ENCODE measurements at places on chromosomes 6 and 20.

- no peak for DNase-seq
Measured at GRCh38 chr6:74596588-74596987, 609.3 kb downstream of the COL12A1 start.

DNA sequence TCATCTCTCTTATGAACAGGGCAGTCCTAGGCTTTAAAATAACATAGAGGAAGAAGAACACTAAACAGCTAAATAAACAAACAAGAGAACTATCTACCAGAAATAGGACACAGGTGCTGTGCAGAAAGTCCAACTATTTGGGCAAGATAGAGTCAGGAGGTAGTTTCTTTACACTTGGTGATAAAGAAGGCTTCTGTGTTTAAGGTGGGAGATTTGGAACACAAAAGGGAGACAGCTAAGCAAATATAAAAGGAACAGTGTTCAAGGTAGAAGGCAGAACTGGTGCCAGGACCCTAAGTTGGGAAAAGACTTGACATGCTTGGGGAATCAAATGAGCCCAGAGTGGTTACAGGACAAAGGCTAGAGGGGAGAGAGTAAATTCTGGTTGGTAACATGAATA lies 110.5 kb downstream of the MANEA start:
- DNase-seq = no peak

- no peak for DNase-seq
Measured at GRCh38 chr20:3227506-3227905, 11.5 kb downstream of the SLC4A11 start.

DNA sequence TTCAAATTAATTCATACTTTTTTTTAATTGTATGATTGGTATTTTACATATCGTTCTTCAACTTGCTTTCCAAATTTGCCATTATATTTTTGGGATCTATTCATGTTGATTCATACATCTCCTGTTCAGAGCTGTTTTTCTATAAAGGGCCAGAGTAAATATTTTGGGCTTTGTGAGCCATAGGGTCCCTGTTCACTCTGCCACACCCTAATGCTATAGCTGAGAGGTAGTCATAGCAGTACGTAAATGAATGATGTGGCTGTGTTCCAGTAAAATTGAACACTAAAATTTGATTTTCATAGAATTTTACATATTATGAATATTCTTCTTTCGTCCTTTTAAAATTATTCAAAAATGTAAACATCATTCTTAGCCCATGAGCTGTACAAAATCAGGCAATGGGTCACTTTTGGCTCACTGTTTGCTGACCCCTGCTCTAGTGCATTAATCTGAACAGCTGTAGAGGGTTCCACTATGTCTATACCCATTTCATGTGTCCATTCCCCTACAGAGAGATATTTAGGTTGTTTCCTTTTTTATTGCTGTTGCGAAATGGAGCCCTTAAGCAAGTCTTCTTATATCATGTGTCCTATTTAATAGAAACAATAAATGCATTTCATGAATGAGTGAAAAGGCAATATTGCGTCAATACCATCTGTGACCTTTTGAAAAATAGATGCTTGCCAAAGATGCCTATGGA lies 136.4 kb upstream of the SALL4 start:
- no peak for DNase-seq

DNA sequence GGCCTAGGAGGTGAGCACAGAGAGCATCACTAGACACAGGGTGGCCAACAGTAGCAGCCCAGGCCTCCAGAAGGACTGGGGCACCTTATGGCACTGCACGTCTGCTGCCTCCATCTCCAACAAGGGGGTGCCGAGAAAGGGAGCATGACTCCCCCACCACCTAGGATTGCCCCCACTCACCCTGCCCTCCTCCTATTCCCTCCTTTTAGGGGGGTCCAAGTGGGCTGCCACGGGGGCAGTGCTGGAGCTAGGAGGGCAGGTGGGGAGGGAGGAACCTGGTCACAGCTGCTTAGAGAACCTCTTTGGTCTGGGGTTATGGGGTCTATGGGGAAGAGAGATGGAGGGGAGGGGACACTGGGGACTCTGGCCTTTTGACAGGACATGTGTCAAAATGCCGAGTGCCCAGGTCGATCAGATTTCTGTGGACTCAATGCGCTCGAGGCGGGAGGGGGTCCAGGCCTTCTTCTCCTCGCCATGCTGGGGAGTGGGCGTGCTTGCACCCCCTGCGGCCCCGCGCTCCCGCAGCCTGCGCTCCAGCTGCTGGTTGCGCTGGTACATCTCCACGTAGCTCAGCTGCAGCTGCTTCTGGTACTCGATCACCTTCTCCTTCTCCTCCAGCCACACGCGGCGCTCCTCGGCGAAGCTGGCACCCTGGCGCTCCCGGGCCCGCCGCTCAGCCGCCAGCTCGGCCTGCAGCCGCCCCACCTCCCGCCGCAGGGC lies 4.5 kb upstream of the FASTKD5 start:
- DNase-seq = no peak

GRCh38 chr6:130393306-130393705 lies 27.5 kb downstream of the TMEM200A start:
- no peak for DNase-seq

GRCh38 chr6:77204555-77204954 lies 258.7 kb downstream of the HTR1B start:
- DNase-seq = no peak

GRCh38 chr6:136550045-136550329 lies 235 bp downstream of the MAP7 start:
- no peak for DNase-seq

DNA sequence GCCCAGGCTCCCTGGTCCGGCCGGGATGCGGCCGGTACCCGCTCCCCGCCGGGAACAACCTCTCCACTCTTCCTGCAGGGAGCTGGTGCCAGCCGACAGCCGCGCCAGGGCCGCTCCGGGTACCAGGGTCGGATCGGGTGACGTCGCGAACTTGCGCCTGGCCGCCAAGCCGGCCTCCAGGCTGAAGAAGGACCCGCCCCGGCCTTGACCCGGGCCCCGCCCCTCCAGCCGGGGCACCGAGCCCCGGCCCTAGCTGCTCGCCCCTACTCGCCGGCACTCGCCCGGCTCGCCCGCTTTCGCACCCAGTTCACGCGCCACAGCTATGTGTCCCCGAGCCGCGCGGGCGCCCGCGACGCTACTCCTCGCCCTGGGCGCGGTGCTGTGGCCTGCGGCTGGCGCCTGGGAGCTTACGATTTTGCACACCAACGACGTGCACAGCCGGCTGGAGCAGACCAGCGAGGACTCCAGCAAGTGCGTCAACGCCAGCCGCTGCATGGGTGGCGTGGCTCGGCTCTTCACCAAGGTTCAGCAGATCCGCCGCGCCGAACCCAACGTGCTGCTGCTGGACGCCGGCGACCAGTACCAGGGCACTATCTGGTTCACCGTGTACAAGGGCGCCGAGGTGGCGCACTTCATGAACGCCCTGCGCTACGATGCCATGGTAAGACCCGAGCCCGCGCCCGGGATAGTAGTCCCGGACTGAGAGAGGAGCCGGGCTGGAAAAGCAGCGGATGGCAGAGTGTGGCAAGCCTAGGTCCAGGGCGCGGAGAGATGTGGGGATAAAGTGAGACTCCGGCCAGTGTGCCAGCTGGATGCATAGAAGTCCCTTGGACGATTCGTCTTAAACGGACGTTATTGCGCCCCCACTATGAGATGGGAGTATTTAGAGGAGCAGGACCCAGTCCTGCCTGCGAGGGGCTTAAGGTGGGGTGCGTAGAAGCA lies at the start of gene NT5E:
Gene NT5E (plus strand): TSS at position 266 of the 942 bp plus-strand sequence. CDS start 57 bp downstream, at position 323.
- peak; percentile 72 for DNase-seq

- DNase-seq = no peak
Measured at GRCh38 chr6:31734821-31735406, 1.4 kb downstream of the CLIC1 start.

DNA sequence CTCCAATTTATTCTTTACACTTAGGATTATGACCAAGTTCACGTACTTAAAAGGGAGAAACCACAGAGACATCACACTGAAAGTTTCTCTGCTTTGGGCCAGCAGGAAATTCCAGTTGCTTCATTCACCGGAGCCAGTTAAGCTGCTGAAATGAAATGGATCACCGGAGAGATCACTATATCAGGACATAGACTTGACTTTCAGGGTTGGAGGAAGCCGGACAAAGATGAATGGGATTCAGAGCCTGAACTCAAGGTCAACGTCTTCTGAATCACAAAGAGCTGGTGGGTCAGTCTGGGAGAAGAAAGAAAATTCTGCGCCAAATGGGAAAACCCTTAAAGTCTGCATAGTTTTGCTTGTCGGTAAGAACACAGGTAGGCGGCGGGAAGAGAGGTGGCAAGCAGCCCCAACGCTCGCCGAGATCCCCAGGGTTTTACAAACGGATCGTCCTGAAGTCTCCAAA lies 81.9 kb upstream of the CCDC28A start:
- DNase-seq = no peak

- DNase-seq = no peak
Measured at GRCh38 chr6:29968130-29968529, 25.8 kb downstream of the HLA-A start.

- DNase-seq = no peak
Measured at GRCh38 chr20:39861381-39861780, 827.7 kb downstream of the MAFB start.

- DNase-seq = no peak
Measured at GRCh38 chr20:33419140-33419974, 18.0 kb upstream of the CDK5RAP1 start.

GRCh38 chr20:35171753-35172433 lies at the start of gene PROCR:
TSS of gene PROCR (plus strand) at chr20:35172072. CDS start at chr20:35172155, 83 bp downstream.
- DNase-seq = no peak

DNA sequence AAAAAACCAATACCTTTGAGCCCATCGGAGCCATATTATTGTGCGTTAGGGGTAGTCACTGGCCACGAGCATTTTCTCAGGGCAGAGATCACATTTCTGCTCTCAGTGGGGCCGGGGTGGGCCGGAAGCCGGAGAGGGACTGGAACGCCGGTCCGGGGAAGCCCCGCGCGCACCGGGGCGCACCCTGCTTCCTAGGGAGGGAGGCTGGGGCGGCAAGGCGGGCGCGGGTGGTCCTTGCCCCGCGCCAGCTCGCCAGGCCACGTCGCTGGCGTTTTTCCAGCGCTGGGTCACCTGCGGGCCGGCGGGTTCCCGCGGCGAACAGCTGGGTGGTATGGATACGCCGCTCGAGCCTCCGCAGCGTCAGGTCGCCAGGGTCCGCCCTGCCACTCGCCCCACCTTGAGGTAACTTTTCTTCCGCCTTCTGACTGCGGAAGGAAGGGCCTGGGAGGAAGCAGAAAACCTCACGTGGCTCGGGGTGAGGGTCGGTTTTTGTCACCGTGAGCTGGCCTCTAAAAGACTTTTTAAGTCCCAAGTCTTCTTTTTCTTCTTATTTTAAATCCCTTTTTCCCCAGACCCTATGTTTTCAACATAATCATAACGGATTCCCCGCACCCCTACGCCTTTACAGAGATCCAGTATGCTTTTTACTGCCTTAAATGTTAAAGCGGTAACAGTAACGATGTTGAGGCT lies 2.7 kb upstream of the EEF1A1 start:
- DNase-seq = peak; percentile 68

GRCh38 chr6:150924808-150925589 lies 59.5 kb downstream of the MTHFD1L start:
- no peak for DNase-seq

GRCh38 chr6:37556881-37557644 lies 57.4 kb upstream of the CCDC167 start:
- DNase-seq = no peak

DNA sequence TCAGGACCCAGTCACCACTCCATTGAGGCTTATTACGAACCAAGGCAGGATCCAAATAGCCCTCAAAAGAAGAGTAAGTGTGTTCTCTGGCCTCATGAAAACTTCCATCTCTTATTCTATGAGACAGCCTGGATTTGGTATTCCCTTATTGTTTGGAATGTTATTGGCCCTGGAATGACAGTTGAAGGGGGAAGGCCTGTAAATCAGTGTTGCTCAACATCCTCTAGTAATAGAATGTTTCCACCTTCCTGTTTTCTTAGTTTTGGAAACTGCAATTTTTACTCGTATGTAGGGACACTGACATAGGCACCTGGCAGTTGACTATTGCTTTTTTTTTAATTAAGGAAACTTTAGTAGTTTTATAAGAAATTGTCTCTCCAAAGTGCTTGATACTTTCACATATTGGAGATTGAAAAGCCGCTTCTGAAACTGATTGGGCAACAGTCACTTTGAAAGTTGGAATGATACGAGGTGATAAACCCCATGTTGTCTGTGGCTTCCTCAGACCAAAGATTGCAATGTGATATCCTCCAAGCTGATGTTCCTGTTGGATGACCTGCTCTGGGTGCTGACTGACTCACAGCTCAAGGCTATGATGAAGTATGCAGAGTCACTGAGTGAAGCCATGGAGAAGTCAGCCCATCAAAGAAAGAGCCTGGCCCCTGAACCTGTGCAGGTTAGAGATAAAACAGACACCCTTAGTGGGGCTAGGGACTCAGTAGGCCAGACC lies 43.1 kb downstream of the BLTP3A start:
- DNase-seq = peak; percentile 44

GRCh38 chr6:154319231-154319858 lies 37.3 kb downstream of the IPCEF1 start:
- no peak for DNase-seq

GRCh38 chr6:134520181-134521115 lies 202.5 kb upstream of the SGK1 start:
- no peak for DNase-seq

DNA sequence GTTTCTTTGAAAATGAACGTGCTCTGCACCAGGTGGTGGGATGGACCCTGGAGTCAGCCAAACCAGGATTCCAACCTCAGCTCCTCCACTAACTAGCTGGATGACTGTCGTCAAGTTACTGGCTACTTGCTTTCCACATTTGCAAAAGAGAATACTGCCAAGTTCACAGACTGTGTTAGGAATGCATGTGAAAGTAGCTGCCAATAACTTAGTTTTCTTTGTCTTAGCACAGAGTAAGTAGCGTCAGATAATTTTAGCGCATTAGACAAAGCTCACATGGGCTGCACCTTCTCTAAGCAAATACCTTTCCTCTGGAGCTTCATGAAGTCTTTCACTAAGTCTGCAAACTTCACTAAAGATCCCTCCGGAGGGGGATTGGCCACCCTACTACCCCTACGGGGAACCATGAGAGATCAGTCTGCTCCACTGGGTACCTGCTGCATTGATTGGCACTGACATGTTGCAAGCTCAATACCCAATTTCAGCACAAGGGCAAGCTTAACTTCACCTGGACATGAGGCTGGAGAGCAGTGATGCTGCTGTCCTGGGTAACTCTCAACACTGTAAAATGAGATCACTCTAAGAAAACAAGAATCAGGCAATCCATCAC lies 113.9 kb downstream of the MBOAT1 start:
- no peak for DNase-seq

DNA sequence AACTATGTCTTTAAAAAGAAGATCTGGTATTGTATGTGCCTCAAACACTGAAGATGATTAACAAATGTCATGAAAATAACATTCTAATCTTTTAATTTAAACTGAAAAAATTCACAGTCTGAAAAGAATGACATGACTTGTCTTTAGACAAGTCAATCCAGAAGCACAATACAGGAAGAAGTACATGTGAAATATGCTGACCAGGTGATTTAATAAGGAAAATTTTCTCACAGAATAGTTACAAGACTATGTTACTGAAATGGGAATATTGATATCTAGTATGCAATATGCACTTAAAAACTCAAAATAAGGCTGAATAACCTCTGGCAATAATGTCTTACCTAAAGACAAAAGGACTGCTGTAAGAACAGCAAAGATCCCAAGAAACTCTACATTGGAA lies 13.1 kb downstream of the CEP85L start:
- no peak for DNase-seq

GRCh38 chr6:145559836-145560235 lies 175.5 kb downstream of the EPM2A start:
- DNase-seq = no peak

- DNase-seq = no peak
Measured at GRCh38 chr6:56051202-56051598, 175.8 kb upstream of the BMP5 start.

Measured in T-helper 2 cell (primary cell).